ENCODE measurements at places on chromosomes 1 and 21.

- no peak for DNase-seq
Measured at GRCh38 chr21:20701235-20701634, 297.0 kb upstream of the NCAM2 start.

GRCh38 chr1:83970802-83971201 lies 28.1 kb downstream of the TTLL7 start:
- DNase-seq: no peak

DNA sequence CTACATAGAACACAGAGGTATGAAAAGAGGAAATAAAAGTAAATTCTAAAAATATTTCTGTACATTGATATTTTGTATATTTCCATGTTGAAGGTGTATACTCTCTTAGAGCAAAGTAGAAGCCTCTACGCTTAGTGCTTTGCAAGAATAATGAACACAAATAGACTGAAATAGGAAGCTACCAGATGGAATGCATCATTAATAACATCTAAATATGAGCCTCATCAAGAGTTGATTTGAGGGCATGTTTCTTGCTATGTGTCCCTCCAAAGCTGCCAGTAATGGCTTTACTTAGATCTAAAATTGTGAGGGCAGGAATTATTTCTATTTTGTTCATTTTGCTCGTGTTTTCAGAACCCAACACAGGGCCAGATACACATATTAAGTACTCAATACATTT lies 94.4 kb downstream of the KCNT2 start:
- DNase-seq: no peak

- no peak for DNase-seq
Measured at GRCh38 chr1:31609514-31610118, 7.9 kb upstream of the HCRTR1 start.

DNA sequence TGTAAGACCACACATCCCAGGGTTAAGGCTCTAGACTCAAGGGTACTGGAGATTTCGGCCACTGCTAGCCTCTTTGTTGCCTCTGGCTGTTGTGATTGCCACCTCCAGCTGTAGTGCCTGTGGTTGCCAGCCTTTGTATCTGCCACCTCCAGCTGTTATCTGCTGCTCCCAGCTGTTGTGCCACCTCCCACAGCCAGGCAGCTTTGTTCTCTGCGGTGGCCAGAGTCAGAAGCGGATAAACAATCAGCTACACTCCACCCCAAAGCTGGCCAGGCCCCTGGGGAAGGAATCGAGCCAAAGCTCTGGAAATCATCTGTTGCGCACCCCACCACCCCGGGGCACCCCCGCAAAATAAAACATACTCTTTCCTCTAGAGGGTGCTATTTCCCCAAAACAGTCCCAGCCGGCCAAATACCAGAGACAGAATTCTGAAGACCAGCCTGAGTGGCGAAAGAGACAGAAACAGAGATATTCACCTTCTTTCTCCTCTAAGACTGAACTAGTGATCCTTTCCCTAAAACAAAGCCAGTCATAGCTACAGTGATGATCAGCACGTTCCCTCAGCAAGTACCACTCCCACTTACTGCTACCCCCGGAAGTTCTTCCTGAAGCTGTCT lies 14.8 kb upstream of the PIGM start:
- DNase-seq: no peak

GRCh38 chr1:182718311-182718710 lies 33.9 kb upstream of the RGS8 start:
- DNase-seq: no peak

DNA sequence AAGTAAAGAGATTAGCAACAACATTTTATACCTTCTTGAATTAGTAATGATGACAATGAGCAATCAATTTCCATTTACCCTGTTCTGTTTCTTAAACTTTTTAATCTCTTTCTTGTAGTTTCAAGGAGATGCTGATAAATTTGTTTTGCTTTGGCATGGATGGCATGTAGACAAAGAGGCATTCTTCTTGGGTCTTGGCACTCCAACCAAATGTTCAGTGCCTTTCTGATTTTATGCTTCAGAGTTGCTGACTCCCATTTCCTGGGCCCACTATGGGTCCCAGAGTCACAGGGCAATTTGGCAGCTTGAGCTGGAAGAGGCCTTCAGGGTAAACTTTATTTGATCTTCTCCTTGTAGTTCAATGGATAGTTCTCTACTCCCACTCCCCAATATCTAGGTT lies 42.1 kb upstream of the OSBPL9 start:
- no peak for DNase-seq

GRCh38 chr1:15427280-15427666 lies 11.0 kb upstream of the CTRC start:
- DNase-seq: no peak

GRCh38 chr1:240310226-240310925 lies 218.7 kb downstream of the FMN2 start:
- no peak for DNase-seq

DNA sequence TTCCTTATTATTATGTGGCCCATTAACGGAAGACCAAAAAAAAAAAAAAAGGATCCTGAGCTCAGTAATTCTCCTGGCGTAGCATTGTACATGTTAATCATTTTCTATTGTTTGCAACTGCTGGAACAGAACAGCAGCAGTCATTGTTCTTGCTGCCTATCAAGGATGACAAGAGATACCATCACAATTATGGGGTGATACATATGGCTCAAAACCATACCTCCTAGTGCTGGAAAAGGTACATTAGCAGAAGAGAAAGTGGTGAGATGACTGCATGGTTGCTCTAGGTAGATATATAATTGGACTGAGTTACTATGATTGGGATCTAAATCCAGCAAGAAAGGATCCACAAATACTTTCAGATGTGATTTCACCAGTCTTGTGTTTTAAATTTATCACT lies 13.3 kb upstream of the TLR5 start:
- no peak for DNase-seq

DNA sequence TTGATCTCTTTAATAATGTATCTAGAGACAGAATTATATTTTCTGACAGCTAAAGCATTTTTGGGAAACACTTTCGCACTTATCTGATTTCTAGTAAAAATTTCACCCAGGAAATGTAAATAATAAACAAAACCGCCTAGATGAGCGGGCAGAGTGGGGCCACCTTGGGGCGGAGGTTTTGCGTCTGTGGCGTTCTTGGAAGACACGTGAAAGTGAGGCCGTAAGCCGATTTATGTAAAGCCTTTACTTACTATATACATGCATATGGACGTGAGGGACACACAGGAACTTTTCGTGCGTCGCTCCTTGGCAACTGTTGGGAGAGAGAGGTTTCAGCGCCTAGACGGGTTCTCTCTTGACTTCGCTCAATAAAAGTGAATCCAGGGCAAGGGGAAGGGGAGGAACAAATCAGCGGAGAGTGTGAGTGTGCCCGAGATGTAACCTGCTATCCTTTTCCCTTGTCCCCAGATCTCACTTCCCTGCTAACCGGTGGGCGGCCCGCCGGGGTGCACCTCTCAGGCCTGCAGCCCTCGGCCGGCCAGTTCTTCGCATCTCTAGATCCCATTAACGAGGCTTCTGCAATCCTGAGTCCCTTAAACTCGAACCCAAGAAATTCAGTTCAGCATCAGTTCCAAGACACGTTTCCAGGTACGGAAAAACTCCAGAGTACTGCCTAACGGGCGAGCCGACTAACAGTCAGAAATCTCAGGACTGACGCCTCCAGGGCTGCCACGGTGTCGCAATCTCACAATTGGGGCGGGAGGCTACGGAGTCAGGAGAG lies 1.7 kb downstream of the HLX start:
- DNase-seq: no peak

DNA sequence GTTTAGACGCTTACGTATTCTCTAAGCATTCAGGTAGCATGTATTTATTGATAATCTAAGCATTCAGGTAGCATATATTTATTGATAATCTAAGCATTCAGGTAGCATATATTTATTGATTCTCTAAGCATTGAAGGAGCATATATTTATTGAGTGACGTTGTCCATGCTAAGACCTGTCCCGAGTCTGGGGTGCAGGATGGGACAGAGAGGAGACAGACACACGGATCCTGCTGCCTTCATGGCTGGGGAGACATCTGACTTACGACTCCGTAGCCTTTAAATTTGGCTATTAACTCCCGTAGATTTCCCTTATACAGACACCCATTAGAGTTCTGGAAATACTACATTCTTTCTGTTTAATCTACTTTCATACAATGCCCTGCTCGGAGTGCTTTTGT lies 982 bp downstream of the SCCPDH start:
- no peak for DNase-seq

DNA sequence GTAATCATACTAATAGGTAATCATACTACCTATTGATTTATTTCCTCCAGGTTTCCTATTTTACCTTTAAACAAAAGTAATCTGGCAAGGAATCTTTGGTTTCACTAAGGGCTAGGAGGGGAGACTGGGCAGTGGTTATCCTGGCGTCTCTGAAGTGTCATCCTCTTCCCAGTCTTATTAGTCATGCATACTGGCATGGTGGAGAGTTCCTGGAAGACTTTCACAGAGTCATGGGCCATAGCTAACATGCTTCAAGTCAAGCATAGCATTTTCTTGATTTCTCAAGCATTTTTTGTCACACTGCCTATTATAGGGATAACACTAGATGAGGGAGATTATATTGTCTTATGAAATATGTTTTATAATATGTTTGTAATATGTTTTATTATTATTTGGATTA lies 64.0 kb upstream of the ASB17 start:
- DNase-seq: no peak

Measured in D721Med (cell line).